NCI-H526 treated with DMSO at 0.1 percent for 48 hours (cell line): ENCODE measurements at places on chromosomes 1 and 21.
A peak's percentile ranks its signal among the peaks of the same experiment; 100 is the strongest.

GRCh38 chr1:75198761-75199160, 64.6 kb downstream of the LHX8 start:
- peak; percentile 16 for DNase-seq

DNA sequence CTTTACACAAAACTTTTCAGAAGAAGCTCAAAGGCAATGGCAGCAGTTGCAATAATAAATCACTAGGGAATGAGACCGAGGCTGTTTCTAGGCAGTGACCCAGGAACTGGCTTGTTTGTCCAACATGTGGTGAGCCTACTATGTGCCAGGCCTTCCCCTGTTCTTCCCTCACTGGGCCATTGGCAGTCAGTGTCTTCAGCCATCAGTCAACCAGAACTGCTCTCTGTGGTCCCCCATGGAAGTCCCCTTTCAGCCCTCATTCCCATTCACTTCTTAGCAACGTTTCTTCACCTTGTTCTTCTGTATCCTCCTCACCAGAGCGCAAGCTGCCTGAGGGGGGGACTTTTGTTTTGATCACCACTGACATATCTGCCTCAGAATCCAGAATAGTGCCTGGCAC, 274.1 kb downstream of the RRAGC start:
- DNase-seq, result no peak

GRCh38 chr1:183983371-183984105, 54.0 kb downstream of the COLGALT2 start:
- DNase-seq, result no peak

DNA sequence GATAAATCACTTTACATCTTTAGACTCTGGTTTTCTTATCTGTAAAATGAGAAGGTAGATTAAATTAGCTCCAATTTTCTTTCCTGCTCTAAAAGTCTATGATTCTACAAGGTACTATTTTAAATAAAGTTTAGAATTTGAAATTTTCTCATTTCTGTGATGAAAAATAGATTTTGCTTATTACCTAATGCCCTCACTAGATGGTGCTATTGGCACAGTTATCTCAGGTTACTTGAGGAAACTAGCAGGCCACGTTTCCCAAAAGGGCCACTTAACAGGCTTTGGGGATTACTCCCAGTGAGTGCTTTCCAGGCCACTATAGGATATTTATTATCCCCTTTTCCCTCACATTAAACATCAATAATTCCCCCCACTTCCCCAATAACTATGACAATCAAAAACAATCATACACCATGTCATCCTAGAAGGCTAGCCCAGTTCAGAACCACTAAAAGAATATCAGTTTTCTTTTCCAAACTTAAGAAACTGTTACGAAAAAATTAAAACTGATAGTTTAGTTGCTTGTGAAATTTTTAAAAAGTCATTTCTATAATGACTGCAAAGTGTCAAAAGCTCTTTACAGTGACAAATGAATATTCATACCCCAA, 30.6 kb downstream of the OMA1 start:
- DNase-seq, result peak; percentile 27

GRCh38 chr1:33477451-33477850, 5.0 kb downstream of the ZSCAN20 start:
- no peak for DNase-seq

DNA sequence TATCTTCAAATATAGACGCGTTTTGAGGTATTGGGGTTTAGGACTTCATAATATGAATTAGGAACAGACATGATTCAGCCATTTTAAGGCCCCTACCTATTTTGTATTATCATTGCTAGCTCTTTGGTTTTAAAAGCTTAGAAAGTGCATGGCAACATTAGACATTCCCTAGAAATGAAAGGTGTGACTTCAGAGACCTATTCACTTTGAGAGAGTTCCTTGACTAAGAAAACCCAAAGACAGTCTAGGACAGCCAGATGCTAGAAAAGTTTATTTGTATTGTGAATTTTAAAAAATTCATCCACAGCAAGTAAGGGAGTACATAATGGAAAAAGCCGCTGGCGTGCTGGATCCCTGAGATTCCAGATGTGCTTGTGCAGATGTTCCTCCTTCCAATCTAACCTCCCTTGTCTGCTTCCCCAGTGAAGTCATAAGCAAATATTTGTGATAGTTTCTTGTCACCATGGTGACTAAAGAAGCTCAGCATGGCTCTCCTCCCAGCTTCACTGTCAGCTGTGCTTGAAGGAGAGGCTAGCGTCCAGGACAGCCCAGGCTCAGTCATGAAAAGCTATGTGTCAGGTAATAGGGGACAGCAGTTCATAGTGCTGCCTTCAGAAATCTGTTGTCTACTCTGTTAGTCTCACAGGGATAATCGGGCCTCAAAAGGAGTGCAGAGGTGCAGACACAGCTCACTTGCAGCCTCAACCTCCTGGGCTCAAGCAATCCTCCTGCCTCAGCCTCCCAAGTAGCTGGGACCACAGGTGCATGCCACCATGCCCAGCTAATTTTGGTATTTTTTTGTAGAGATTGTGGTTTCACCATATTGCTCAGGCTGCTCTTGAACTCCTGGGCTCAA, 34.8 kb downstream of the KPNA6 start:
- no peak for DNase-seq

GRCh38 chr1:179034720-179035119, 9.0 kb downstream of the FAM20B start:
- no peak for DNase-seq

- DNase-seq, result peak; percentile 4
Observed at GRCh38 chr1:72037745-72038343, 244.5 kb downstream of the NEGR1 start.

GRCh38 chr1:209866201-209866600, 38.4 kb downstream of the UTP25 start:
- no peak for DNase-seq

GRCh38 chr21:35475762-35476161, 426.7 kb upstream of the RUNX1 start:
- no peak for DNase-seq

DNA sequence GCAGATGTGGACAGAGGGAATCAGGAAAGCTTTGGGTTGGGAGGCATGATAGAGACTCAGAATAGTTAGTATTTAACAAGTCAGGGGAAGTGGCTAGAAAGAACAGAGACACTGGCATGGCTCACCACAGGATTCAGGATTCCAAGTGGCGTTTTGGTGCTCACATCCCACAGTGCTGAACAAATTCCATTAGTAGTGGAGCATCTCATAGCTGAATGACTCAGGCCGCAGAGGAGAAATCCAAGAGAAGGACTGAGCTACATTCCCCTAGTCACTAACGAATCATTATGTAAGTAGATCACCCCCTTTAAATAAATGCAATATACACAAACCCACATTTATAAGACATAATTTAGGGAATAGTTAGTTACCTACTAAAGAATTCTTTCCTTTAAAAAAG, 5.0 kb upstream of the KCNJ9 start:
- DNase-seq, result no peak

GRCh38 chr1:15717418-15718125, 18.5 kb upstream of the SLC25A34 start:
- DNase-seq, result no peak

DNA sequence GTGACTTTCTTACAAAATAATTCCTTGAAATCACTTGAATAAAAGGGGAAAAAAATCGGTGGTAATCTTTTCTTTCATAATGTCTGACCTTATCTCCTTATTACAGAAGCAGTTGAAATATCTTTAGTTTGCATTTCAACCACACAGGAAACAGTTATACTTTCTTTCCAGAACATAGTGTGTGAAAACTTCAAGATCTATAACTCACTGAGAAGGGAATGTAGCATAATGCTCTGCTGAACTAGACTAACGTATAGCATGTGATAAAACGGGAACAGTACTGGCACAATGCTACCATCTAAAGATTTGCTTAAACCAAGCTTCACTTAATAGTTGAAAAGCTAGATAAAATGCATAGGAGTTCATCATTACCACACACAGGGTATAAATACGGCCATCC, 45.0 kb downstream of the VAV3 start:
- DNase-seq, result no peak

DNA sequence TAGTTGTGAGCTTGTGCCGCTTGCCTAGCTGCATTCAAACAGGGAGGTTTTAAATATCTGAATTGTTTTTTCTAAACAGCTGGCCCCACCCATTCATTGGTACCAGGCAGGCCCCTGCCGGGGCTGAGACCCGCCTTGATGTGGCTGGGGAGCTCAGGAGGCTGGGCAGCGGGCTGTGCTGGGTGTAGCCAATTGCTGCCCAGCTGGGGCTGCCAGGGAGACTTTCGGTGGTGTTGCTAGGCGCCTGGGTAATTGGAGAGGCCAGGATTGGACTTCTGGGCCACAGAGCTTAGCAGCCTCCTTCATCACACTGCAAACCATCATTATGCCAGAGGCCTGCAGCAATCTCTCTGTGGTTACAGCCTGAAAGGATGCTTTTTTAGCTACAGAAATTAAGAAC, 12.2 kb downstream of the RHBDL2 start:
- DNase-seq, result no peak

DNA sequence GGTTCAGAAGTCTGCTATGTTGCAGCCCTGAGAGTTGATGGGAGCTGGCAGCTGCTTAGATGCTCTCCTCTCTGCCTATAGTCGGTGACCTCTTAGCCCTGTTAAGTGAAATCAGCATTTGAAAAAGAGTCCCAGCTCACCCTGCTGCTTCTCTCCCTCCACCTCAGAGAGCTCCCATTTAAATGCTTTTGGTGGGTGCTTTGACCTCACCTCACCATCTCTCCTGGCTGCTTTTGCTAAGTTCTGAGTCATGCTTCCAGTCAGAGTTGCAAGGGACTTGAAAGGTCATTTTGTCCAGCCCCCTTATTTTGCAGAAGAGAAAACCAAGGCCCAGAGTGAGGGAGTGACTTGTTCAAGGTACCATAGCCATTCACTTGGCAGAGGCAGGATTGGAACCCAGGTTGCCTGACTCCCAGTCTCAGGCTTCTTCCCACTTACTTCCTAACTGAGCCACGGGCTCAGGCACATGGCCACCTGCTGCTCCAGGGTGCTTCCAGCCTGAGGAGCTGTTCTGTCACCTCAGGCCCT, 3.3 kb downstream of the MAPKAPK2 start:
- no peak for DNase-seq

DNA sequence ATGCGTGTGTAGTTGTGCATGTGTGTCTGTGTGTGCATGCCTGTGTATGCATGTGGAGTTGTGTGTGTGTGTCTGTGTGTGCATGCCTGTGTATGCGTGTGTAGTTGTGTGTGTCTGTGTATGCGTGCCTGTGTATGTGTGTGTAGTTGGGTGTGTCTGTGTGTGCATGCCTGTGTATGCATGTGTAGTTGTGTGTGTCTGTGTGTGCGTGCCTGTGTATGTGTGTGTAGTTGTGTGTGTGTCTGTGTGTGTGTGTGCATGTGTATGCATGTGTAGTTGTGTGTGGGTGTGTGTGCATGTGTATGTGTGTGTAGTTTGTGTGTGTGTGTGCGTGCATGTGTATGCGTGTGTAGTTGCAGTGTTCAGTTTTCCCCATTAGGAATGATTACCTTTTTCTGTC, 162.0 kb downstream of the URB2 start:
- no peak for DNase-seq

- no peak for DNase-seq
Observed at GRCh38 chr1:67382292-67382691, 47.9 kb downstream of the SERBP1 start.

GRCh38 chr1:208652296-208653160, 408.3 kb upstream of the PLXNA2 start:
- peak; percentile 42 for DNase-seq

DNA sequence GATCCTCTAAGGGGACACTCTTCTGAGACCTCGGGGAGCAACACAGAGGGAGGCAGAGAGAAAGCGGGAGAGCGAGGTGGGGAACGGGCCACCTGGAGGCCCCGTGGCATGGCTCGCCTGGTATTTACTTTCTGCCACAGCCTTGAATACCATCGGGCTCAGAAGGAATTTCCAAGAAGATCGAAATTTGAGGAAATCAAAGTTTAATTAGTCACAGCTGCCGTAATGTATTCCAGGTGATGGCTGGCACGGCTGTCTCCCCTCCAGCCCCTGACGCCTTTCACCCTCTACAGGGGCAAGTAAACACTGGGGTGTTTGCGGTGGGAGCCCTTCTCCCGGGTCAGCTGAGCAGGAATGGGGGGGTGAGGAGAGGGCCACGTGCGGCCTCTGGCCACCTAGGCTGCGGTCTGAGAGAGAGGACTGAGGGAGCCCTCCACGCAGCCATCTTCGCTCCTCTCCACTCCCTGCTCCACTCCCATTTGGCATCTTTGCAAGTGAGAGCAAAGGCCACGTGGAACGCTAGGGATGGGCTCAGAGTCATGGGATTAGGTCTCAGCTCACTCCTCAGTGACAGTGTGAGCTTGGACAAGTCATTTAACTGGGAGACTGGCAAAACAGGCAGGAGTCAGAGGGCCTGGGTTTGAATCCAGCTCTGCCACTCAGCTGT, 125.2 kb downstream of the SYF2 start:
- DNase-seq, result no peak

- peak; percentile 44 for DNase-seq
Observed at GRCh38 chr1:162873671-162874666, 13.0 kb upstream of the CCDC190 start.

- no peak for DNase-seq
Observed at GRCh38 chr1:42936309-42937078, 22.2 kb downstream of the SLC2A1 start.

DNA sequence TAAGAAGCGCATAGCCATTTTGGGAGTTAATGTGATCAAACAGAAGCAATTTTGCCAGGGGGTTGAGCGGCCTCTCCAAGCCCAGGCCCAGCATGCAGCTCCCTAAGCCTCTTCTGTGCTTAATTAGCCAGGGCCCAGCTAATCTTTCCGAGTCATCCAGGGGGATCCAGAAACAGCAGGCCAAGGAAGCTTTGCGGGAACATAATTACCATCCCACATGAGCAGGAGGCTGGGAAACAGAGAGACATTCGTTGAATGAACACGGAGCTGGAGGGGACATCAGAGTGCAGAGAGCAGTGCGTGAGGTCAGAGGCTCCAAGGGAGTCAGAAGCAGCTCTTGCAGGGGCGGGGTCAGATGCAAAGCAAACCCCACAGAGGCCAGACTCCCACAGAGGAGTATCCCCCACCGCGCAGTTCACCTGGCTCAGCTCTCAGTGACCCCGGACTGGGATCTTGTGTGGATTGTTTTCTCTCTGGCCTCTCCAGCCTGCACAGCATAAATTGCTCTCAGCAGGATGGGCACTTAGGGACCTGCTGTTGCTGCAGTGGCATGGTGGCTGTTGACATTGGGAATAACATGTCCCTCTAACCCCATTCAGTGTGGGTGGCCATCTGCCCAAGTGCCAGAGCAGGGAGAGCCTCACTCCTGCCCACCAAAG, 657.4 kb downstream of the AJAP1 start:
- DNase-seq, result no peak

DNA sequence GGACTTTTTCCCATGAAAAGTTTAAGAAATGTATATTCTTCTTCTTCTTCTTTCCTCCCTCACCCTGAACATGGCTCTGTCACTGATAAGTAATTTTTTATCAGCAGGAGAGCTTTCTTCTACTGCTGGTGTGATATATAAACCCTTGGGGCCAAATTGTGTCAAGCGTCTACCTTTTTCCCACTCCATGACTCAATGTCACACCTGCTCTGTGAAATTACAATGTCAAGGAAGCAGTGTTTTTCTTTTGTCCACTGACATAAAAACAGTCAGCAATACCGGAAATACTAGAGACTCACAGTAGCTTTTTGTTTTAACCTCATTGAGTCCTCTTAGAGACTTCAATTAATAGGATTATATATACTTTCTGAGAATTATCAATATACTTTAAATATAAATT, 416.2 kb upstream of the ADGRL4 start:
- no peak for DNase-seq

GRCh38 chr1:202850593-202851362, 38.2 kb downstream of the RABIF start:
- no peak for DNase-seq

- no peak for DNase-seq
Observed at GRCh38 chr21:42285569-42286245, 29.5 kb downstream of the TFF3 start.
